Ovary (tissue), 10 donors: ENCODE measurements at places on chromosomes 12 and 14. TPM values are rescaled to one million over a fixed set of nuclear protein-coding genes. Genes with fewer than 3 reads are reported as not detected.

KCNMB4 gene
- total RNA-seq = 2.5 TPM

SIX4 gene
- total RNA-seq = 4.2 TPM

RASAL1 gene
- total RNA-seq = 5.1 TPM

DNA sequence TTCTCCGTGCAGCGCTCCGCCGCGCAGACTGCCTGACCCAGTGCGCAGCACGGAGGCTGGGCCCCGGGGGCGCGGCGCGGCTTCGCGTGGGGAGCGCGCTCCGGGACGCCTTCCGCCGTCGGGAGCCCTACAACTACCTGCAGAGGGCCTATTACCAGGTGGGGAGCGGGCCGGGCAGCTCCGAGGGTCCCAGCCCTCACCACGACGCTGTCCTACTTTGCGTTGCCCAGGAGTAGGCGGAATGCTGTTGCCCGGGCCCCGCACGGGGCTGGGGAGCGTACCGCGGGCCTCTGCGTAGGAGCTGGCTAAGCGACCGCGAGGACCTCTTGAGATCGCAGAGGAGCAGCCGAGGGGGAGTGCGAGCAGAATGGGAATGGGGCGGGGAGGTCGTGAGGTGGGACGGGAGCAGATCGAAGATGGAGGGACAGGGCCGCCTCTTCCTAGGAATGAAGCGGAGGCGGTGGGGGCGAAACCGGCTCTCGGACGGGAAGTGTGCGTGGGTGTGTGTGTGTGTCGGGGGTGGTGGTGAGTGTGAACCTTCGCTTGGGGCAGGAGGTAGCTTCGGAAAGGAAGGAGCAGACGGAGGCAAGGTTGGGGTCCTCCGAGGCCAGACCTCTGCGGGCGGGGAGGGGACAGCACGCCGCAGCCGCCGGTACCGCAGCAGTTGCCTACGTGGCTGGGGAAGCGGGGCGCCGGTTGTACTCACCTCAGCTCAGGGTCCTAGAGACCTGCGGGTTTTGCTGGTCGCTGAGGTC is 751 bp downstream of the P3H3 start:
- peak overlapping the region; percentile 79 for H3K27ac ChIP-seq
- no peaks in the 10 kb centered on the region for H3K27me3 ChIP-seq
- no peaks in the 10 kb centered on the region for H3K36me3 ChIP-seq

- peaks cover 3% of the 10 kb centered on the region for H3K4me1 ChIP-seq
- H3K36me3 ChIP-seq = no peaks in the 10 kb centered on the region
- H3K27ac ChIP-seq = no peak overlapping the region
- no peak for DNase-seq
Measured at GRCh38 chr14:63454863-63455622, 88.1 kb downstream of the PPP2R5E start.

- H3K4me3 ChIP-seq = no peak overlapping the region
- no peaks in the 10 kb centered on the region for H3K4me1 ChIP-seq
- no peak overlapping the region for H3K27ac ChIP-seq
- no peak for DNase-seq
Measured at GRCh38 chr14:104001003-104001402, 58.7 kb upstream of the RD3L start.

GRCh38 chr12:112967858-112968257 is 10.5 kb upstream of the OAS2 start:
- H3K4me1 ChIP-seq = no peaks in the 10 kb centered on the region
- H3K36me3 ChIP-seq = no peaks in the 10 kb centered on the region
- no peak for DNase-seq
- no peak overlapping the region for H3K27ac ChIP-seq

- no peaks in the 10 kb centered on the region for H3K27me3 ChIP-seq
- no peak overlapping the region for H3K4me3 ChIP-seq
- H3K27ac ChIP-seq = no peak overlapping the region
- no peak for DNase-seq
- H3K4me1 ChIP-seq = no peaks in the 10 kb centered on the region
- no peaks in the 10 kb centered on the region for H3K36me3 ChIP-seq
Measured at GRCh38 chr14:31068235-31068634, 42.1 kb upstream of the STRN3 start.

DNA sequence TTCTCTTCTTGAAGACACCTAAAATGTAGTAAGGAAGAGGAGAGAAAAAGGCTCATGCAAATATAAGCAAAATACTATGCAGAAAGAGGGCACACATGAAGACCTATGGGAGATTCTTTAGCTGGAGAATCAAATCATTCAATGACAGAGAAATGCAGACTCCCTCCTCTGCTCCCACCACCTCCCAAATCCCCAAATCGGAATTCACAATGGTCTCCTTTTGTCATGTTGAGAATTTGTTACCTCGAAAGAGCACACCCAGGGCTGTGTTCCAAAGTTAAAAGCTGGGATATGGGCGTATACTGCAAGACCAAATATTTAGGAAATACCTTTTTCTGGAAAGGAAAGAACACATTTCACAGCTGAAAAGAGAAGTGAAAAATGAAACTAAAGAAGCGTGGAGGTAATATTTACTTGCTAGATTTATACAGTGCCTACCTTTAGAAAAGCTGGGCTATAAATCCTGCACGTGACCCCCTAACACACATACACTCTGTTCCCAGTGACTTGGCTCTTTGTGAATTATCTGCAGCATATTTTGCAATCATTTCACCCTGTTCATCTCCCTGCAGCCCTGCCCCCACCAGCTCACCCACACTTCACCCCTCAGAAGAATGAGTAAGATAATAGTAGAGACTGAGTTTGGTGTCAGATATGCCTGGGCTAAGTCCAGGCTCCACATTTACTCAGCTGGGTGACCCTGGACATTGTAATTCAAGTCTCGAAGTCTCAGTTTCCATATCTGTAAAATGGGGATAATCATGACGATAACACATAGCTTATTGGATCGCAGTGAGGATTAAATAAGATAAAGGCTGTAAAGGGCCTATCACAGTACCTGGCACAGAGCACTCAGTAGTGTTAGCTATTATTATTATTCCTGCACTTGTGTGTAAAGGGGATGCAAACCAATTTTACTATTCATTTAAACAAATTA is 2.9 kb upstream of the CACNA1C start:
- no peaks in the 10 kb centered on the region for H3K36me3 ChIP-seq
- H3K4me3 ChIP-seq = no peak overlapping the region
- H3K27ac ChIP-seq = no peak overlapping the region

DNA sequence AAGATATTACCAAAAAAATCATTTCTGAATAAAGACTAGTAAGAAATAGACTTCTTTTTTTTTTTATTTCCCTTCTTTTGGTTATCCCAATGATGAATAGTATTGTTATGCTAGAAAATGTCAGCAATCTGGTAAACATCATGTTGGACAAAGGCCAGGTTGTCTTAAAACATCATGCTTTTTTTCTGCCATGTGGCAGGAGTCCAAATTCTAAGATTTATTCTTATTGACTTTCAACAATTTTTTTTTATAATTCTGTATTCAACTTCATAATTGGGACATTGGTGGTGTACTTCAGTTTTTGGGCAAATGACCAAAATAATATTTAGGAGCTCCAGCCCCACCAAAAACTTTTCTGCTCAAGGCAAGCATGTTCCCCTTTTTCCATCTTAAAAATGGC is 10.5 kb downstream of the DCN start:
- H3K4me1 ChIP-seq = peaks cover 10% of the 10 kb centered on the region
- DNase-seq = no peak
- peak overlapping the region; percentile 50 for H3K4me3 ChIP-seq
- no peaks in the 10 kb centered on the region for H3K27me3 ChIP-seq
- no peaks in the 10 kb centered on the region for H3K36me3 ChIP-seq

DNA sequence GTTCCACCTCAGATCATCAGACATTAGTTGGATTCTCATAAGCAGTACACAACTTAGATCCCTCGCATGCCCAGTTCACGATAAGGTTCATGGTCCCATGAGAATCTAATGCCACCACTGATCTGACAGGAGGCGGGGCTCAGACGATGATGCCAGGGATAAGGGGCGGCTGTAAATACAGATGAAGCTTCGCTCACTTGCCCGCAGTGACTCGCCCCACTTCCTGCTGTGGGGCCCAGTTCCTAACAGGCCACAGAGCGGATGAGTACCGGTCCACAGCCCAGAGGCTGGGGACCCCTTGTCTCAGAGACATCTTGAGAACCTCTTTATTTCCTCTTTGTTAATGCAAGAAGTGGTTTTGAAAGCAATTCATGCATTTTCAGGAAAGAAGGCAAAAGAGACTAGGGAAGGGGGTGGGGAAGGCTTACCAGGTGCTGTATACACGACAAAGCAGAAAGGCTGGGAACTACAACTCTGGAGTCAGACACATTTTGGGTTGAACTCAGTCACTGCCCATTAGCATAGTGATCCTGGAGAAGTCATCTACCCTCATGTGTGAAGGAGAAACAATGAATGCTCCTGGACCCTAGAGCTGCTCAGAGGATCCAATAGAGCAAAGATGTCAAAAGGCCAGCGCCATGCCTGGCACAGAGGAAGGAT is 68.7 kb downstream of the EID3 start:
- DNase-seq = no peak
- H3K27ac ChIP-seq = no peak overlapping the region
- H3K4me1 ChIP-seq = no peaks in the 10 kb centered on the region
- H3K27me3 ChIP-seq = no peaks in the 10 kb centered on the region

DNA sequence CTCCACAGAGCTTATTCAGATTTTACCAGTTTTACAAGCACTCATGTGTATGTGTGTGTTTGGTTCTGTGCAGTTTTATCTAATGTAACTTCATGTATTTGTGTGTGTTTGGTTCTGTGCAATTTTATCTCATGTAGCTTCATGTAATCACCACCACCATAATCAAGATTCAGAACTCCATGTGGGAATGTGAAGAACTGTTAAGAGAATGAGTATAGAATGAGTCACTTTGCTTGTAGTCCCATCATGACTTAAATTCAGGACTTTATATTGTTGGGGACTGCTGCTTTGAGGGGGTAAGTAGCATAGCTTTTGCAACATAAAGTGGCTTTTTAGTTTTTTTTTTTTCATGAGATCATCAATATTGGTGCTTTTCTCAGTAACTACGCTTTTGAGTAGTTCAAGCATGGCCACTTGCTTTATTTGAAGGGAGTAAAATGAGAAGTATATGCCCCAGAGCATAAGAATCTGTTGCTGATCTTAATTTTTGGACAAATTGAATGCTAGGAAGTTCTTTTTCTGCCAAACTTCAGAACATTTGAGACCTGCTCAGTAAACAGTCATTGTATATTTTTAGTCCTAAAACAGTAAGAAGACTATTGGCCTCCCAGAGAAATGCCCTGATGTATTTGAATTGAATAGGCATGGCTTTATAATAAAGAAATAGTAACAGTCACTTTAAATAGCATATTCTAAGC is 28.8 kb downstream of the PROX2 start:
- DNase-seq = no peak
- no peaks in the 10 kb centered on the region for H3K4me1 ChIP-seq
- H3K27ac ChIP-seq = no peak overlapping the region
- no peaks in the 10 kb centered on the region for H3K27me3 ChIP-seq
- H3K36me3 ChIP-seq = no peaks in the 10 kb centered on the region

- no peak overlapping the region for H3K4me3 ChIP-seq
- no peaks in the 10 kb centered on the region for H3K4me1 ChIP-seq
- H3K27ac ChIP-seq = no peak overlapping the region
- H3K27me3 ChIP-seq = no peaks in the 10 kb centered on the region
- DNase-seq = no peak
Measured at GRCh38 chr12:41799671-41800070, 345.0 kb downstream of the GXYLT1 start.

DNA sequence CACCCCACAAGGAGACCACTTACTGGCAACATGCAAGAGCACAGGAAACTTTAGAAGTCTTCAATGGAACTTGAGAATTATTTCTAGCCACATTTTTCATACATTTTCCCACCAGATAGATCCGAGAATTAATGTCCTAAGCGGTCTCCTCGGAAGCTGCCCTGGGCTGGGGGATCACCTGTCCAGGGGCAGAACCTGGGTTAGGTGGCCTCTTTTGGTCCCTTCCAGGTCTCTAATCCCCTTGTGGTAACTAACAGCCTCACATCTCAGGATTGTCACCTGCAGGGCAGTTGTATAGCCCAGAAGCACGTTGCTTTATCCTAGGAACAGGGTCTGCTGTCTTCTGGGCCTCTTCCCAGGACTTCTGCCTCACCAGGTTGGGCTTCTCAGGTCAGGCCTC is 38.7 kb upstream of the PRMT8 start:
- no peak overlapping the region for H3K4me3 ChIP-seq
- H3K27me3 ChIP-seq = no peaks in the 10 kb centered on the region
- no peaks in the 10 kb centered on the region for H3K36me3 ChIP-seq
- no peak for DNase-seq
- no peak overlapping the region for H3K27ac ChIP-seq
- no peaks in the 10 kb centered on the region for H3K4me1 ChIP-seq

- no peaks in the 10 kb centered on the region for H3K36me3 ChIP-seq
- DNase-seq = no peak
- H3K27ac ChIP-seq = no peak overlapping the region
- H3K4me1 ChIP-seq = no peaks in the 10 kb centered on the region
- H3K27me3 ChIP-seq = no peaks in the 10 kb centered on the region
Measured at GRCh38 chr12:8816448-8817050, 5.9 kb upstream of the A2ML1 start.

DNA sequence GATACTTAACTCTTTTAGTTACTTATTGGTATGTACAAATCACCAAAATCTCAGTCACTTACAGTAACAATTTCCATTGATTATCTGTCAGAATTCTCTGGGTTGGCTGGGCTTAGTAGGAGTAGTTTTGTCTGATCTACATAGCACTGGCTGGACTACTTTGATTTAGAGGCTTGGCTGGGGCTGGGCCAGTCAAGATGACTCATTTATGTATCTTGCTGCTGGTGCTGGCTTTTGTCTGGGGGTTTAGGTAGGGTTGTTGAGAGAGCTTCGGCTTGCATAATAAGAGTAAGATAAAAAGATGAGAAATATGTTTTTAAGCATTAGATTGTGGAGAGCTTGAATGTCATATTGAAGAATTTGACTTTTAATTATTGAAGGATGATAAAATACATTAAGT is 1093.7 kb downstream of the SLC6A15 start:
- no peaks in the 10 kb centered on the region for H3K36me3 ChIP-seq
- H3K4me3 ChIP-seq = no peak overlapping the region
- no peaks in the 10 kb centered on the region for H3K4me1 ChIP-seq

- peak overlapping the region; percentile 40 for H3K4me3 ChIP-seq
- no peaks in the 10 kb centered on the region for H3K4me1 ChIP-seq
- H3K36me3 ChIP-seq = no peaks in the 10 kb centered on the region
- DNase-seq = no peak
- peak overlapping the region; percentile 11 for H3K27ac ChIP-seq
Measured at GRCh38 chr12:16606201-16606849, 363 bp upstream of the LMO3 start.

GRCh38 chr12:69254046-69254445 is 14.7 kb downstream of the CPSF6 start:
- H3K4me1 ChIP-seq = no peaks in the 10 kb centered on the region
- no peak overlapping the region for H3K27ac ChIP-seq
- no peak for DNase-seq
- H3K27me3 ChIP-seq = no peaks in the 10 kb centered on the region
- H3K4me3 ChIP-seq = no peak overlapping the region
